ENCODE measurements at places on chromosomes 3 and 15.

- DNase-seq = peak; percentile 20
Observed at GRCh38 chr3:115960799-115961198, 337.5 kb downstream of the GAP43 start.

- DNase-seq = no peak
Observed at GRCh38 chr3:194387926-194388418, 11.1 kb downstream of the GP5 start.

DNA sequence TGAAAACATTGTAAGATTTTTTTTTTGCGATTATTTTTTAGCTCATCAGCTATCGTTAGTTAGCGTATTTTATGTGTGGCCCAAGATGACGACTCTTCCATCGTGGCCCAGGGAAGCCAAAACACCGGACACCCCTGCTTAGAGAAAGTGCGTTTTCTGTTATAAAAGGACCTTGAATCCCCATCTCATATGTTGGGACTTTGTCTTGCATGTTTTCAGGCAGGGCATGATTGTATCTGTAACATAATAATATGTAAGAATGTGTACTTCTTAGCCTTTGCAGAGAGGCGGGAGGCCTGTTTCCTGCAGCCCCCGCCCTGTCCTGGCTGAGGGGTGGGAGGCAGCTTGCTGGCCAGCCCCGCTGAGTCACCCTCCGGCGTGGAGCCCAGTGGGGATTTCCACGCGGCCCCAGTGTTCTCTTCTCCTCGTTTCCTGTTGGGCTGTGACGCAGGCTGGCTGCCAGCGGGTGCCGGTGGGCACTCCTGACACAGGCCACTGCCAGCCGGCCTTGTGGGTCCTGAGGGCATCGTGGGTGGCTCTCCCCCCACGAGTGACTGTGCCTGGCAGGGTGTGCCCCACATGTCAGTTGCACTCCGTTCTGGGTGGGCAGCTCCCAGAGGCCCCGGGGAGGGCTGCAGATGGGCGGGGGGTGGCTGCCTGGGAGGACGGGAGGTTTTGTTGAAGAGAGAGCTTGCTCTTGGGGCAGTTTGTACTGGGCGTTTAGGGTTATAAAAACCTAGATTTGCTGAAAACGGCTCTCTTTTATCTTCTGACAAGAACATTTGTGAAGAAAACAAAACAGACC, 55.6 kb downstream of the SMAD3 start:
- peak; percentile 83 for DNase-seq

GRCh38 chr3:148773805-148774204, 53.8 kb upstream of the CPB1 start:
- DNase-seq = no peak

DNA sequence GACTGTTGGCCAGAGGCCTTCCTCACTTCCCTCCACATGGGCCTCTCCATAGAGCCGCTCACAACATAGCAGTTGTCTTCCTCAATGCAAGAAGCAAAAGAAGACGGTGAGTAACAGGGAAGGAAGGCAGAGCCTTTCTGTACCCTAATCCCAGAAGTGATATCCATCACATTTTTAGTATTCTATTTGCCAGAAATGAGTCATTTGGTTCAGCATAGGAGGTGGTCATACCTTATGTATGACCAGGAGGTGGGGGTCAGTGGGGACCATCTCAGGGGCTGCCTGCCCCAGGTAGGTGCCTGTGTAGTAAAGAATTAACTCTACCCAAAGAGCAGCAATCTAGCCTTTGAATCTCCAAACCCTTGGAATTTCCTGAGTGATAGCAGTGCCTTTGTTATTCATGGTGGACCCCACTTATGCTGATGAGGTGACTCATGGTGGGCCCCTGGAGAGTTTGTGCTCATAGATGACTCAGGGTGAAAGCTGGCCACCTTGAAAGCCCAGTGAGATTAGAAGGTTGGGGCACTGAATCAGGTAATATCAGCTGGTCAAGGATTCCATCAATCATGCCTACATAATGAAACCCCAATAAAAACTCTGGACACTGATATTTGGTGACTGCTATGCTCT, 323.9 kb upstream of the IGF1R start:
- no peak for DNase-seq

GRCh38 chr3:34256021-34256420, 457.6 kb downstream of the PDCD6IP start:
- DNase-seq = no peak

- peak; percentile 63 for DNase-seq
Observed at GRCh38 chr3:4065085-4065484, 238.1 kb upstream of the SETMAR start.

GRCh38 chr3:115146032-115146417, 1.1 kb downstream of the ZBTB20 start:
- DNase-seq = peak; percentile 17

All from GM06990 (cell line).